ENCODE measurements at places on chromosomes 6 and 20.

DNA sequence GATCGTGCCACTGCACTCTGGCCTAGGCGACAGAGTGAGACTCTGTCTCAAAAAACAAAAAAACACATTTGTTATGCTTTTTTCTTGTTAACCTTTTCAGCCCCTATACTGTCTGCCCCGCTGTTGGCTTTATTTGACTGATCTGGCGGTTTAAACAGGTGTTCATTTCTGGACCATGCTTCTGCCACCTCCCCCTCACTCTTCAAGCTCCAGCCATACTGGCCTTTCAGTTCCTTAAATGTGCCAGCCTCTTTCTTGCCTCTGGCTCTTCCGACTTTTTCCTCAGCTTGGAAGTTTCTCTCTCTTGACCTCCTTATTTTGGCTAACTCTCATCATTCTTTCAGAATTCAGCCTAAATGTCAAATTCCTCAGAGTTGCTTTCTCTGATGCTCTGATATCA is 35.2 kb upstream of the TXLNB start:
- DNase-seq: no peak

GRCh38 chr6:101663100-101663499 is 269.6 kb downstream of the GRIK2 start:
- no peak for DNase-seq

DNA sequence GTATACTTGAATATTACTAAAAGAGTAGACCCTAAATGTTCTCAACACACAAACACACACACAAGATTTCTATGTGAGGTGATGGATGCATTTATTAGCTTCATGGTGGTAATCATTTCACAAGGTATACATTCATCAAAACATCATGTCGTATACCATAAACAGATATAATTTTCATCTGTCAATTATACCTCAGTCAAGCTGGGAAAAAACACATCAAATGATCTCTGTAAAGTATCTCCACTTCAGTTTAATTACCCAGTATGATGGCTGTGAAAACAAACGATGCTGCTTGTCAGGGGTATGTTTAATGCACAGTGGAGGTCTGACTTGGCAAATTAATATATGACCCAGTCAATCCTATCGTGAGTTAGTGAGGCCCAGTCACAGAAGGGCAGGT is 157.2 kb downstream of the MTFR2 start:
- DNase-seq: no peak

DNA sequence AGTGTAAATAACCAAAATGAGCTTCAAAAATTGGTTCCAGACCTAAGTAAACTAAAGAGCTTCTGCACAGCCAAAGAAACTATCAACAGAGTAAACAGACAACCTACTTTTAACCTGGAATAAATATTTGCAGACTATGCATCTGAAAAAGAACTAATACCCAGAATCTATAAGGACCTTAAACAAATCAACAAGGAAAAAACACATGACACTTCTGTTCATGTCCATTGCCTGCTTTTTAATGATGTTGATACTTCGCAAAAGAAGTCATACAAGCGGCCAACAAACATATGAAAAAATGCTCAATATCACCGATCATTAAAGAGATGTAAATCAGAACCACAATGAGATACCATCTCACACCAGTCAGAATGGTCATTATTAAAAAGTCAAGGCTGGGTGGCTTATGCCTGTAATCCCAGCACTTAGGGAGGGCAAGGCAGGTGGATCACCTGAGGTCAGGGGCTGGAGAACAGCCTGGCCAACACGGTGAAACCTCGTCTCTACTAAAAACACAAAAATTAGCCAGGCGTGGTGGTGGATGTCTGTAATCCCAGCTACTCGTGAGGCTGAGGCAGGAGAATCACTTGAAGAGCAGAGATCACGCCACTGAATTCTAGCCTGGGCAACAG is 42.5 kb upstream of the DST start:
- no peak for DNase-seq

- DNase-seq: no peak
Measured at GRCh38 chr6:162857326-162857725, 129.6 kb downstream of the PACRG start.

DNA sequence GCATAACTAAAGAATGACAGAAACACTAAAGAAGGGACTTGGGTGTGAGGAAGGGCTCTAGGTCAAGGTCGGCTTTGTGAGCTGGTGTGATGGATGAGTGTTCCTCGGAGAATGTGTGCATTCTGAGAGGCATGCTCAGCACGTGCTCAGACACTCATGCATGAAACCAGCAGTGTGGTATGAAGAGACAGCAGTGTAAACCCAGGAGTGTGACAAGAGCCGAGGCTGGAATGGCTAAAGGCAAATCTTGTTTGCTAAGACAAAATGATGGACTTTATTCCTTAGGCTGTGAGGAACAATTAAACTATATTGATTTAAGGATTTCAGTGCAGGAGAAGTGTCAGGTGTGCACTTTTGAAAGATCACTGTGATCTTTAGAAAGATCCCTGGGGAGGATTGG is 107.4 kb upstream of the MAP7 start:
- peak; percentile 67 for DNase-seq
